ENCODE measurements at places on chromosomes 1 and 21.
A peak's percentile ranks its signal among the peaks of the same experiment; 100 is the strongest.

- no peak for DNase-seq
Observed at GRCh38 chr1:27026621-27027574, 14.2 kb upstream of the TENT5B start.

DNA sequence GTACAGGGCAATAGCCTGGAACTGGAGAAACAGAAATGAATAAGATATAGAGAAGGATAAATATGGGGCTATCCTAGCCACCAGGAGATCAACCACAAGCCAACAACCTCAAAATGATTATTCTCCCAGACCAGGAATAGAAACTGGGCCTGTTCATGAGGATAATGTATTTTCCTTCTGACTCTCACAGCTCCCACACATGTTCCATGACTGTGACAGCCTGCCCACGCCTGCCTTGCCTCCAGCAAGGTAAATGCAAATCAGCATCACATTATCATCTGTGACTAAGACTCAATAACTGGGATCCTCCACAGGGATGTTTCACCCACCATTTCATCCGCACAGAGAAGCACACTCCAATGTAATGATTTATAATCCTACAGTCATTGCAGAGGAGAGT lies 3.3 kb downstream of the ENSA start:
- DNase-seq: no peak

- peak; percentile 44 for DNase-seq
Observed at GRCh38 chr21:45551316-45551715, 9.1 kb upstream of the SLC19A1 start.

GRCh38 chr1:41622402-41622801 lies 137.9 kb upstream of the EDN2 start:
- DNase-seq: no peak
